ENCODE measurements at places on chromosomes 6 and 20. TPM values are rescaled to one million over a fixed set of nuclear protein-coding genes. Genes with fewer than 3 reads are reported as not detected.

- no peak for DNase-seq
Measured at GRCh38 chr6:15905488-15906419, 223.1 kb upstream of the MYLIP start.

GRCh38 chr6:156650896-156651390 is 126.2 kb upstream of the ARID1B start:
- no peak for DNase-seq

GRCh38 chr6:76684875-76685274 is 612.4 kb upstream of the IMPG1 start:
- DNase-seq, result no peak

GRCh38 chr6:166852451-166852975 is 103.8 kb downstream of the RNASET2 start:
- no peak for DNase-seq

- DNase-seq, result no peak
Measured at GRCh38 chr6:16108419-16108818, 20.5 kb upstream of the MYLIP start.

- DNase-seq, result peak; percentile 84
Measured at GRCh38 chr20:297925-298775, 780 bp downstream of the ZCCHC3 start.

- no peak for DNase-seq
Measured at GRCh38 chr20:40813029-40813431, 124.0 kb upstream of the MAFB start.

DNA sequence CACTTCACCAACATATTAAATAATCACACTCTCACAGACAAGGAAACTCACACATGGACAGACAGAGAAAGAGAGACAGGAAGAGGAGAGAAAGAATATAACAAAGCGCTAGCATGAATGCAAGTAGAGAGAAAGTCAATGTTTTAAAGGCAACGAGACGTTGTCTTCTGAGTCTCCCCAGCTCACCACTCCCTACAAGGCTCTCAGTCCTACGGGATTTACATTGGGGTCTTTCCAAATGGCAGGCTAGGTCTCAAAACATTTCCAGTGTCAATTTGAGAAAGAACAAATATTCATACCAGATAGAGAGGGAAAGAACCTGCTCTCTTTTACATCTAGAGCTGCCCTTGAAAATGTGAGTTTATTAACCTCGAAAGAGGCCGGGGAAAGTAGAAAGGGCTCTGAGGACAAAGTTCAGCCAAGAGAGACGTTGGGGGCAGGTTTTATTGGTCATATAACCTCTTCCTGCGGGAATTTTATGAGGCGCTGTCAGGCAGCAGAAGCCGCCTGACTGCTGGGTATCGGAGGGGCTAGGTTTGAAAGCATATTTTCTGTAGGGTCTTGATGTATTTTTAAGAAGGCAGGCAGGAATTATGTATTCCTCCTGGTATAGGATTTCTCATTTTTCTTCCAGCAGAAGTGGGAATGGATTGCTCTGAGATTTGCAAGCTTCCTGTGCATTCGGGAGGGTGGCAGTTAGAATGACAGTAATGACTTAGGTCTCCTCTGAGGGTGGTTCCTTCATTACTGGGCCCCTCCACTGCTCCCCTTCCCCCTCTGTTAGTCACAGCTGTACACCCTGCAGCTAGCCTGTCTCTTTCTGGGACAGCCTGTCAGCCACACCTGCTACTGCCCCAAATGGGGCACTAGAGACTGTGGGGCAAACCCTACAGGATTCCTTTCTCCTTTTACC is 34.4 kb upstream of the KIF16B start:
- peak; percentile 54 for DNase-seq

- DNase-seq, result no peak
Measured at GRCh38 chr20:20695250-20695816, 17.1 kb downstream of the RALGAPA2 start.

GRCh38 chr6:2970753-2971419 is 481 bp downstream of the SERPINB6 start:
- DNase-seq, result peak; percentile 80

- DNase-seq, result no peak
Measured at GRCh38 chr6:127176146-127176545, 57.7 kb downstream of the RSPO3 start.

- DNase-seq, result no peak
Measured at GRCh38 chr6:373773-374724, 17.5 kb upstream of the IRF4 start.

- DNase-seq, result no peak
Measured at GRCh38 chr6:169240591-169241390, 12.9 kb downstream of the THBS2 start.

GRCh38 chr20:33337119-33337518 is 54.1 kb downstream of the BPIFB1 start:
- no peak for DNase-seq

GRCh38 chr6:129364037-129364436 is 345.9 kb downstream of the ARHGAP18 start:
- DNase-seq, result no peak

GRCh38 chr6:47403801-47404200 is 73.8 kb upstream of the CD2AP start:
- DNase-seq, result no peak

DNA sequence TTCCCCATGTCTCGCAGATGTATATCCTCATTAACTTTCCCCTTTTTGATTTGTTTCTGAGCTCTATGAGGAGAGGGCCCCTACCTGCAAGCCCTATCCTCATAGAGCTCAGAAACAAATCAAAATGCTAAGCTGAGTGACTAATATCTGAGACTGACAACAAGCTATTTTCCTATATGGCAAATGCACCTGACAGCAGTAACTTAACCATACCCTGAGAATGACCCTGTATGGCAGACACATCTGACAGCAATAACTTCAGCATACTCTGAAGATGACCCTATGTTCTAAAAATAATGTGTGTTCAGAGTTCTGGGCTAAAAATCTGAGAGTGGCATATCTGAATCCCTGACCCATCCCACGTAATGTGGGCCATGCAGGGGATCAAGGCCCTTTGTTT is 79.0 kb upstream of the MEI4 start:
- DNase-seq, result no peak

GRCh38 chr6:35141007-35141655 is at the start of gene TCP11:
TSS of gene TCP11 (minus strand) at chr6:35141339. CDS start at chr6:35140870, 469 bp downstream.
- DNase-seq, result peak; percentile 42

DNA sequence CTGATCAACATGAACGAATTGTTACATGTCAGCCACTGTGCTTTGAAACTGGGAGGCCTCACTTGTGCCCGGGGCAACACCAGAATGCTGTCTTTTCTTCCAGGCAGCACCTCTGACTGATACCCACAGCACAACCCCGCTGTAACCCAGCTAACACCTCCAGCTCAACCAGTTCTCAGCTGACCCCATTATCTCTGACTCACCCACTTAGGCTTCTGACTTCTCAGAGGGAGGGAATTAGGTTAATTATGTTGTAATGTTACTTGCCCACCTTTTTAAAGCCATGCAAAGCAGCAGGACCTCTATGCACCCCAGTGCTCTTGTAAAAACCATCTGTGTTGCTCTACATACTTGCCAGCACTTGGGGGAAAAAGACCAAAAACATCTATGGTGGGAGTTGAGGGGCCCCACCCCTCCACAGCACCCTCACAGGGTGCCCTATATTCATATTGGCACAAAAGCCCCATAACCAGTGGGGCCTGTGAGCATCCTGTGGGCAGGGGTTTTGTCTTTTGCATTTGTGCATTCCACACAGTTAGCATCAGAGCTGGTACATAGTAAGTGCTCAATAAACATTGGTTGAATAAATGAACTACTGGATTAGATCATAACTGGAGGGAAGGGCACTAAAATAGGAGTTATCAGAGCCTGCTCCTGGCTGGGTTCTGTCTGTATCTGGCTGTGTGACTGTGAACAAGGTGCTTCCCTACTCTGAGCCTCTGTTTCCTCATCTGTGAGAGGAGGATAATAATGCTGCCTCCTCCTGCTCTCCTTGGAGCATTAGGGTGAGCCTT is 22.3 kb downstream of the BNIP5 start:
- no peak for DNase-seq

DNA sequence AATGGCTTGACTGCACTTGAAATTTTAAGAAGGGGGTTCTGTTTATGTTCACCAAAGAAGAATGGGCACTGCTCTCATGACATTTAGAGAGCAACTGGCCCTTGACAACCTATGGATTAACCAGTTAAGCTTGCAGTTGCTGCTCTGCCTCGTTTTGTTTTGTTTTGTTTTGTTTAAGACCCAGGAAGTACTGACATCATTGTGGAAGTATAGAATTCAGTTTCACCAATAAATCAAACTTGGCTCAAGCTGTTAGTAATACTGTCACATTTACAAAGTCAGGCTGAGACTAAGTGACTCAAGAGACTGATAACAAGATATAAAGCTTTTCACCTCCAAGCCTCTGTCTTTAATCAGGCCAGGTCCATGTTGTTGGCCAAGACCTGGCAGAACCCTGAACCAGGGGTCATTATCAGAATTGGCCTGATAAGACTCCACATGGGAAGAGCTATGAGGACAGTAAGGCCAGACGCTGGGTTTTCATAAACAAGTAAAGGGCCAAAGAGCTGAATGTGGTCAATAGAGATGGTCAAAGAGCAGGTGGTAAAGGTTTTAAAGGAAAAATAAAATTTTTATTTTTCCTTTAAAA is 99.4 kb upstream of the VGLL2 start:
- no peak for DNase-seq

DNA sequence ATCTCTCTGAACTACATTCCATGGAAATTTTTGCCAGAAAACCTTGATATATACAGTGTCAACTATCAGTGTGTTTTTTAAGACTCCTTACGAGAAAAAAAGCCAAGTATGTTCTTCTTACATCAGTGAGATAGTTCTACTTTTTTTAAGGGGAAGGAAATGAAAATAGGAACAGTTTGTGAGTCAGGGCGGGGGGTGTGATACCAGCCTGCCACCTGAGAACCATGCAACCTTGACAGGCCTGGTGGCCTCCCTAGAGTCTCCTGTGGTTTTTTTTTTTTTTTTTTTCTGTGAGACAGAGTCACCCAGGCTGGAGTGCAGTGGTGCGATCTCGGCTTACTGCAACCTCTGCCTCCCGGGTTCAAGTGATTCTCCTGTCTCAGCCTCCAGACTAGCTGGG is 96.3 kb upstream of the GCM1 start:
- DNase-seq, result peak; percentile 21

DNA sequence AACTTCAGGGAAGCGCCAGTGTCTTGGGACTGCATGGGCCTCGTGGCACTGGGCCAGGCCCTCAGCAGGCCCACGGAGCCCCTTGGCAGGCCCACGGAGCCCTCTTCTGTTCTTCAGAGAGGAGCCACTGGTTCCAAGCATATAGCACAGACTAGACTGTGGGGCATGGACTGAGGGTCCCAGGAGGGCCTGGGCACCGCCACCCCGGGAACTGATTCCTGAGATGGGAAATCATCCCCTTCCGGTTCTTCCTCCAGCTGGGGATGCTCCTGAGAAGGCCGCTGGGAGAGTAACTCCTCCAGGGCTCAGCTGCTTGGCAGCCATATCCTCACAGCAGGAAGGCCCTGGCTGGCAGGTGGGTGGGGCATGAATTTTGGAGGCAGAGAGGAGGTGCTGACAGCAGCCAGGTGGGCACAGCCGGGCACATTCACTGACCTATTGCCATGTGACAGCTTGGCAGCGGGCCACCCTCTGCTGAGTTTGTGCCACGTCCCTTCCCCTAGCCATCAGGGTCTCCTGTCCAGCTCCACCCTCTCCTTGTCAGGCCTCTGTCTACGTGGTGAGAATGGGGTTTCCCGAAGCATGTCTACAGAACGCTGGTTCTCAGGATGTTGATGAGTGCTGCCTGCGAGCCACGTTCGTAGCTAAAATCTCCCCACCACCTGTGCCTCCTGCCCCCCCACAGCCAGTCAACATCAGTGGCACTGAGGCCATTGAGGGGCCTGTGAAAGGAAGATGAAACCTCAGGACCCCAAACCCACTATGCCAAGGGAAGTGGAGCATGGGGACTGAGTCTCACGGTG is 152.1 kb downstream of the TAF4 start:
- no peak for DNase-seq

DNA sequence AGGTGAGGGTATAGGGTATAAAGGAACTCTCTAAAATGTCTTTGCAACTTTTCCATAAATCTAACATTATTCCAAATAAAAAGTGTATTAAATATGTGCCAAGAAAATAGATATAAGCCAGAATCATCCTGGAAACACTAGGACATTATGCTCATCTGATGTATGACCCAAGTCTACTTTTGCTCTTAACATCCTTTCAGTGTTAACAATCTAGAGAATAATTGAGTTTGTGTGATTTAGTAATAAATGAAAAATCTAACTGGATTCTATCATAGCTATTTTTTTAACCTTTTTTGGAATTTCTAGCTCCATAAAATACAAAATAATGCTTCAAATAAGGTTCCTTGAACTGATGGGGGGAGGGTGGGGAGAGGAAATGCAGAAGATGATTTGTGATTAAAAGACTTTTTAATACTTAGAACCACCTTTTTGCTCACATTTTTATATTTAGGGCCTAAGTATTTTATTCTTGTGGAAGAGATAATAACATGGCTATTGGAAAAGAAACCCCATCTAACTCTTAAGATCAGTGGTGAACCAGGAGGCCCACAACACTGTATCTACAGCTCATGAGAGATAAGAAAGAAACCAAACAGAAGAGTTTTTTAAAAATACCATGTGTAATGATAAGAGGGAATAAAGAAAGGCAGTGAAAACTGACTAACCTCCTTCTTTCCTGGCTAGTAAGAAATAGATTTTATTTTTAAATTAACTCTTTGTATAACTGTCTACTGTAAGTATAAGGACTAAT is 68.5 kb downstream of the PDSS2 start:
- DNase-seq, result no peak

DNA sequence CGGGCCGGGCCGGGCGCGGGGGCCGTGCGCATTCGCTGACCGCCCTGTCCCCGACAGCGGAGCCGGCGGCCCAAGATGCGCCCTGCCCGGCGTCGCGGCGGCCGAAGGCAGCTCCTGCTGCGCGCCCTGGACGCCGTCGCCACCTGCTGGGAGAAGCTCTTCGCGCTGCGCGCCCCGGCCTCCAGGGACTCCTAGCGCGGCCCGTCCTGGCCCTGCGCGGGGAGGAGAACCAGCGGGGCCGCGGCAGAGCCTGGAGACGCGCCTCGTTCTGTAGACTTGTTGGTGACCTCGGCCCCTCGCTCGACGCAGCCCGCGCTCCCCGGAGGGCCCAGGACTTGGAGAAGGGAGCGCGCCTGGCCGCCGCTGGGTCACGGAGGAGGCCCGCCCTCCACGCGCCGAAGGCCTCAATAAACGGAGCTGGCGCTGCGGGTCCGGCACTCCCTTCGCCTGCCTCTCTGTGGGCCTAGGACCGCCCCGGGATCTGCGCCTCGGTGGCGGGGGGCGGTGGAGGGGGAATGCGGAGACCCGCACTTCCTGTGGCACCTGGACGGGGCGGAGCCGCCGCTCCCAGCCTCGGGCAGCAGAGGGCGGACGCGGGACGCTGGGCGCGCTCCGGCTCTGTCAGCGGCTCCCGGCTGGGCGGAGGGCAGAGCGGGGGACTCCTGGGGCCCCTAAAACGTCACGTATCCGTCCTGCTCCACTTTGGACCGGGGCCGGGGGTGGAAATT is 2.7 kb downstream of the C20orf204 start:
- peak; percentile 78 for DNase-seq

GRCh38 chr20:528923-529604 is 14.5 kb downstream of the CSNK2A1 start:
- DNase-seq, result no peak

The SCRT2 gene
- total RNA-seq, result not detected

The BANF2 gene
- not detected for total RNA-seq

The GRM1 gene
- not detected for total RNA-seq

The PTGIS gene
- total RNA-seq, result 13.7 TPM

The PROKR2 gene
- total RNA-seq, result not detected

The CSTF1 gene
- 9.0 TPM for total RNA-seq

The SLPI gene
- total RNA-seq, result 16.1 TPM

The SGK2 gene
- total RNA-seq, result 293 TPM

The MLN gene
- not detected for total RNA-seq

The EMILIN3 gene
- 1.5 TPM for total RNA-seq

The CCN6 gene
- total RNA-seq, result not detected

The SUMO4 gene
- 6.0 TPM for total RNA-seq

The SLC16A10 gene
- 1.5 TPM for total RNA-seq
